ENCODE measurements at places on chromosomes 3 and 15.

GRCh38 chr15:68862415-68862814 lies 41.7 kb upstream of the ANP32A start:
- peak; percentile 49 for DNase-seq

DNA sequence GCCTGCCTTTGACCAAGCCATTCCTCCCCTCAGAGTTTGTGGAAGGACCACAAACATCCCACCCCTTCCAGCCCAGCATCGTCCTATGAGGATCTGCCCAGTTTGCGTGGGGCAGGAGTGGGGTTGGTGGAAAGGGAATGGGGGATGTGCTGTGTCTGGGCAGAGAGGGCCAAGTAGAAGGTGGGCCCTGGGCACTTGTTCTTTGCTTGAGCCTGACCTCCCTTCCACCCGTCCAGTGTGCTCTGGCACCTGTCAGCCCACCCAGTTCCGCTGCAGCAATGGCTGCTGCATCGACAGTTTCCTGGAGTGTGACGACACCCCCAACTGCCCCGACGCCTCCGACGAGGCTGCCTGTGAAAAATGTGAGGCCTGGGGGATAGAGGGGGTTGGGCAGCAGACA lies 10.3 kb downstream of the SPINT1 start:
- no peak for DNase-seq

DNA sequence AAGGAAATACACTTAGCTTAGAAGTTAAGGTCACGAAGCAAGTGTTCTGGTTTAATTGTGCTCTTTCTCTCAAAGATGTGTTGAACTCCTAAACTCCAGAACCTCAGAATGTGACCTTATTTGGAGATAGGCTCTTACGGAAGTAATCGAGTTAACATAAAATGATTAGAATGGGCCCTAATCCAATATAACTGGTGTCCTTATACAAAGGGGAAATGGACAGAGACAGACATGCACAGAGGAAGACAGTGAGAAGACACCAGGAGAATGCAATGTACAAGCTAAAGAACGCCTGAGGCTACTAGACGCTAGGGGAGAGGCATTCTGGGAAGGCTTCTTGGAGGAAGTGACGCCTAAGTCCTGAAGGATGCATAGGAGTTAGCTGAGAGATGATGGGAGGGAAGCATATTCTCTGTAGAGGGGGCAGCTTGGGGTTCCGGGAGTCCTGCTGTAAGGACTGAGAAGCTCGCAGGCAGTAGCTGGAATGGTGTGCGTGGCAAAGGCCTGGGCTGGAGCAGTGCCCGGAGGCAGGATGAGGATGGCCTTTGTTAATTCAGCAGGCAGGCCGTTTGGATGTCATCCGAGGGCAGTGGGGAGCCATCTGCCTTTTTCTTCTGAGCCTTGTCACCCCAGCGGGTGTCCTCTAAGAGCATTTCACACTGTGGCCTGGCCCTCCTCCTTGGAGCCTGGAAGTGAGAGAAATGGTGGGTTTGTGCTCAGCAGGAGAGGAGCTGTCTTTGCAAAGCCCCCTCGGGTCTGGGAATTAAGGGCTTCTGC lies 513.4 kb downstream of the SHQ1 start:
- DNase-seq, result peak; percentile 28

GRCh38 chr3:30638685-30639412 lies 32.4 kb downstream of the TGFBR2 start:
- DNase-seq, result no peak

DNA sequence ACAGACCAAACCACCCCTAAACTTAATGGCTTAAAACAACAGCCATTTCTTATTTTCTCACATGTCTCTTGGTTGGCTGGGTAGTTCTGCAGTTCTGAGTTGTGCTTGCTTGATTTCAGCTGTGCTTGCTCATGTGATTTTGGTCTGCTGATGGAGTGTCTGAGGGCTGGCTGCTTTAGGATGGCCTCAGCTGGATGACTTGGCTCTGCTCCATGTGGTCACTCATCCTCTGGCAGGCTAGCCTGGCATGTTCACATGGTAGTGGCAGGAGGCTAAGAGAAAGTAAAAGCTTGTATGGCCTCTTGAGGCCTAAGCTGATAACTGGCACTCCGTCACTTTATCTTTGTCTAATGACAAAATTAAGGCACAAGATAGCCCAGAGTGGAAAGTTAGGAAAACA lies 4.1 kb downstream of the SV2B start:
- DNase-seq, result no peak

DNA sequence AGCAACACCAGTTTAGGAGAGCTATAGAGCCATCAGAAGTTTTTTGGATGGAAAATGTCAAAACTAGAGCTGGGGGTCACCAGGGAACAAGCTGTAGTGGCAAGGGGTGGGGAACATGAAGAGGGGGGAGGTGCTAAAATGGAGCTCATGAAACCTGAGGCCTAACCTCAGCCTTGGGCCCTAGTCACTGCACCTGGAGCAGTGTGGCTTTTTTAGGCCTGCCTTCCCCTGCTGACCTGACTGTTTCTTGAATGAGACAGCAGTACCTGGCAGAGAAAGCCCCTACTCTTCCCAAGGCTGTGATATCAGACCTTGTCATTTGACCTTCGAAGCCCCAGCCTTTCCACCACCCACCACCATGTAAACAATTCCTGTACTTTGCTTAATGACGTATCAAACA lies 383.5 kb downstream of the EPHB1 start:
- no peak for DNase-seq

DNA sequence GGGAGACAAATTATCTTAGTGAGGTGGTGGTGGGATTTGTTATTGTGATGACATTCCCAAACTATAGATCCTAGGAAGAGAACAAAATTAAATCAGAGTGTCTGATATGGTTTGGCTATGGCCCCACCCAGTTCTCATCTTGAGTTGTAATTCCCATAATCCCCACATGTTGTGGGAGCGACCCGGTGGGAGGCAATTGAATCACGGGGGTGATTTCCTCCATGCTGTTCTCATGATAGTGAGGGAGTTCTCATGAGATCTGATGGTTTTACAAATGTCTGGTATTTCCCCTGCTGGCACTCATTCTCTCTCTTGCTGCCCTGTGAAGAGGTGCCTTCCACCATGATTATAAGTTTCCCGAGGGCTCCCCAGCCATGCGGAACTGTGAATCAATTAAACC lies 62.0 kb downstream of the RPL22L1 start:
- peak; percentile 42 for DNase-seq

- no peak for DNase-seq
Observed at GRCh38 chr15:49024840-49025239, 21.4 kb downstream of the SECISBP2L start.

- no peak for DNase-seq
Observed at GRCh38 chr15:60703207-60703933, 224.4 kb upstream of the ICE2 start.

- DNase-seq, result no peak
Observed at GRCh38 chr3:33054100-33055092, 42.5 kb downstream of the GLB1 start.

- DNase-seq, result no peak
Observed at GRCh38 chr15:49279521-49280456, 109.7 kb downstream of the GALK2 start.

DNA sequence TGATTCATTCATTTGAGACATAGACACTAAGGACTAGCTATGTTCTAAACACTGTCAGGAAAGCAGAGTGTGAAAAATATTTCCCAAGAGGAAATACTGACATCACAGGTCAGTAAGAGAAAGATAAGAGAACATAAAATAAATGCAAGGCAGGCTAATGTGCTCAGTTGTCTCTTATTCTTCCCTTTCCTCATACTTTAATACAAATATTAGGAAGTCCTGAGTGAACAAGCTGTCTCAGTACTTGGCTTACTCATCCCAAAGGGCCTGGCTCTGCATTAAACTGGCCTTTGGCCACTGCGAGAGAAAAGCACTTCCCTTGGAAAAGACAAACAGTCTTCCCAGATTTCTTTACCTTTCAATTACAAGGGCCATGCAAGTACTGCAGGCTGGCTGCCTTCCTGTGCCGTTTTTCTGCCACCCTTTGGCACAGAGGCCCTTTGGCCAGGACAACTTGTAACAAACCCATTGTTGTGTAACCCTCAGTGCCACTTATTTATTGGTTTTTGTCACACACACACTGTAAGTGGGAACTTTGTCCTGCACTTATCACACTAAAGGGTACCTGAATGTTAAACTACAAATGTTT lies 31.7 kb downstream of the EDC3 start:
- peak; percentile 17 for DNase-seq

GRCh38 chr3:102883515-102883914 lies 448.7 kb downstream of the ZPLD1 start:
- DNase-seq, result no peak

GRCh38 chr3:78761126-78761525 lies 1006.7 kb downstream of the ROBO1 start:
- no peak for DNase-seq

- DNase-seq, result no peak
Observed at GRCh38 chr3:193446965-193447602, 68.5 kb upstream of the ATP13A5 start.

- DNase-seq, result no peak
Observed at GRCh38 chr3:41143421-41144031, 55.8 kb upstream of the CTNNB1 start.

DNA sequence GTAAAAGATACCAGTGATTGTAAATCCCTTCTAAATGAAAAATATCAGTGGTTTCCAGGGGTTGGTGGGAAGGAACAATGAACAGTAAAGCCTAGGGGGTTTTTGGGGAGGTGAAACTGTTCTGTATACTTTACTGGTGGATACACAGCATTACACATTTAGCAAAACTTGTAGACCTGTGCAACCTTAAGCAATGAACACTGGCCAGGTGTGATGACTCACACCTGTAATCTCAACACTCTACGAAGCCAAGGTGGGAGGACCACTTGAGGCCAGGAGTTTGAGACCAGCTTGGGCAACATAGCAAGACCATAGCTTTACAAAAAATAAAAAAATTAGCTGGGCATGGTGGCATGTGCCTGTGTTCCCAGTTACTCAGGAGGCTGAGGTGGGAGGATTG lies 1.8 kb downstream of the CCDC13 start:
- DNase-seq, result no peak

GRCh38 chr3:49787182-49787464 lies 781 bp upstream of the IP6K1 start:
- DNase-seq, result no peak

GRCh38 chr3:146589899-146590508 lies 15.1 kb downstream of the PLSCR5 start:
- peak; percentile 61 for DNase-seq

DNA sequence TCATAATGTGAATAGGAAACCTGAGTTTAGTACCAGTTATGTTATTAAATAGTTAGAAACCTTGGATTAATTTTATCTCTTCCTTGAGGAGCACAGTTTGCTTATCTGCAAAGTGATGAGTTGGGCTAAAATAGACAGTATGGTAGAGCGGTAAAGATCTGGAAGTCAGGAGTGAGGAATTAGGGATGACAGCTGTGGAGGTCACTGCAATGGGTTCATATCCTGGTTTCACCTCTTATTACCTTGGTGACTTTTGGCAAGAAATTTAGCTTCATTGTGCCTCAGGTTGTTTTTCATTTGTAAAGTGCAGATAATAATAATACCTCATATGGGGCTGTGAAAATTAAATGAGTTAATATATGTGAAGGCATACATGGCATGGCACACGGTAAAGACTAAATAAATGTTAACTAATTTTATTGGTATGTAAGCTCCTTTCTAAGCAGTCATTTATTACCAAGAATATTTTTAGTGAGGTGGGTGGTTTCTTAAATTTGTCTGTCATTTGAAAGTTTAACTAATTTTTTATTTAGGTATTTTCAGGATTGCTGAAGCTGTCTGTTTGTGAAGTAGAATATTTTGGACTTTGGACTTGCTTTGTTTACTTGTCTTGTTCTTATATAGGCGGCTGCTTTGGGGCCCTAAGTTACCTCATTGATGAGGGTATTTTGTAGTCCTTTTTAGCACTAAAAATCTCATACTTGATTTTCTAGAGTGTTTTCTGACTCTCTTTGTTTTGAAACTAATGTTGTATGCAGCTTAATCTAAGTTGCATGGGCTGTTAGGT lies 41.8 kb downstream of the SLMAP start:
- DNase-seq, result no peak

DNA sequence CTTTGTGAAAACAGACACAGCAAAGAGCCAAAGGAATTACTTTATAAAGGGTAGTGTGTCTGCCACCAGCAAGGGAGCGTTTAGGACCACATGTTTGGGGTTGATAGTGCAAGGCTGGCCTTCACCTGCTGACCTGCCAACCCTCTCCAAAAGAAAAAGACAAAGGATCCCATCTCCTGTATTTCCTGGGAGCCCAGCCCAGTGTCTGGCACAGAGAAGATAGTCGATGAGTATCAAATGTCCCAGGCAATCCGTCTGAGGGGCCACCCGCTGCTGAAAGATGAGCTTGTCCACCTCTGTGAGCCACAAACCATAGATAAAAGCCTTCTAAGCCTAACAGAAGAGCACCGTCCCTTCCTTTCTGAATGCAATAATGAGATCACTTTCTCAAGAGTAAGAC lies 154.8 kb upstream of the CTNNB1 start:
- no peak for DNase-seq

DNA sequence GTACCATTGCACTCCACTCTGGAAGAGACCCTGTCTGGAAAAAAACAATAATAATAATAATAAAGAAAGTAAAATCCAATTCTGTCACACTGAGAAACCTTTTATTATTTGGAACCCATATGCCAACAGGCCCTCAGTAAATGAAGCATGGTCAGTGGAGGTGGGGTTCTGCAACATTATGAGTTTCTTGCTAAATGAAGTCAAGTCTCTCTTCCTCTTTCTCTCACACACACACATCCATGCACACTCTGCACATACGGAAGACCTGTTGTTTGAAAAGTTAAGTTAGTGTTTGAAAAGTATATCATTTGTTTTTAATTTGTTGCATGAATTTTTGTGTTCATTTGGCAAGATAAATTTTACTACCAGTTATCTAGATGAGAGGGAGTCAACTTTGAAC lies 27.8 kb downstream of the GAP43 start:
- DNase-seq, result no peak

DNA sequence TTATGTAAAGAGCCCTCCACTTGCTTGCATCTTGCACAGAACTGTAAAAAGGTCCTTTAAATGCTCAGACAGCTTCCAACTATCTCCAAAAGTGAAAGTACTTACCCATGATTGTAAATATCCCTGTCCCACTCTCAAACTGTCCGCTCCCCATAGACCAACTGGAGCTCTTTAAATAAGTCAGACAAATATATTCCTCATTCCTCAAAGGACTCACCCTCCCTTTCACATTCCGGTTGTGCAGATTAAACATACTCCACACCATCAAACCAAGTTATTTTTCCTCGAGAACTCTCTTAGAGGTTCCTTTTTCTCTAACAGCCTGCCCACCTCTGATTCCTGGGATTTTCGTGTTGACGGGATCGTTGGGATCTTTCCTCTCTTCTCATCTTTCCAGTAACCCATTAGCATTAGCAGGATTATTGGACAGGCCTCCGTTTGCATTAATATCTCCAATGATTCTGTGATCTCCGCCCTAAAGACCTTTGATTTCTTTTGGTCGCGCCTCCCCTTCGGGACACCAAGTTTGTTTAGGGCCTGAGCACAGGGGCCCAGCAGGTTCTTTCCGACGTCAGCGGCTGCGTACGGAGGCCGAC lies 763 bp downstream of the GOLGB1 start:
- peak; percentile 52 for DNase-seq

- no peak for DNase-seq
Observed at GRCh38 chr3:123158330-123158729, 43.4 kb upstream of the SEC22A start.

Measured in fibroblast of skin of back (primary cell).